ENCODE measurements at places on chromosomes 13 and 19.

DNA sequence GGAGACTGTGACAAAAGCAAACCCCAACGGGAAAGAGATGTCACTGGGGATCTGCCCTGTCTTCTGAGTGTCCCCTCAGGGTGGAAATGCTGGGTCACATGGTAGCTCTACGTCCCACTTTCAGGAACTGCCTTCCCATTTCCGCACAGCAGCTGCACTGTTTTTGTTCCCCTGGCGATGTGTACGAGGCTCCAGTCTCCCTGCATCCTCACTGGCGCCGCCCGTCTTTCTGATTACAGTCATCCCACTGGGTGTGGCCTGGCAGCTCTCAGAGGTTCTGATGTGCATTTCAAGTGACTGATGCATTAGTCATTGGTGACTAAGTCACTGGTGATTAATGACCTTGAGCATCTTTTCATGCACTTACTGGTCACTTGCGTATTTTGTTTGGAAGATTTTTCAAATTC lies 21.2 kb downstream of the PCID2 start:
- DNase-seq: no peak
- no peak overlapping the region for H3K4me3 ChIP-seq
- peaks cover 8% of the 10 kb centered on the region for H3K4me1 ChIP-seq
- H3K36me3 ChIP-seq: peaks cover 52% of the 10 kb centered on the region
- no peaks in the 10 kb centered on the region for H3K27me3 ChIP-seq

GRCh38 chr13:78323040-78323439 lies 280.3 kb downstream of the POU4F1 start:
- no peaks in the 10 kb centered on the region for H3K4me1 ChIP-seq
- H3K27ac ChIP-seq: no peak overlapping the region
- no peak overlapping the region for H3K4me3 ChIP-seq

GRCh38 chr19:44903602-44904425 lies 1.8 kb upstream of the APOE start:
- peak overlapping the region; percentile 37 for H3K27ac ChIP-seq
- DNase-seq: peak; percentile 52
- peaks cover 10% of the 10 kb centered on the region for H3K4me1 ChIP-seq
- no peak overlapping the region for H3K4me3 ChIP-seq
- peaks cover 27% of the 10 kb centered on the region for H3K36me3 ChIP-seq
- peaks cover 32% of the 10 kb centered on the region for H3K27me3 ChIP-seq

DNA sequence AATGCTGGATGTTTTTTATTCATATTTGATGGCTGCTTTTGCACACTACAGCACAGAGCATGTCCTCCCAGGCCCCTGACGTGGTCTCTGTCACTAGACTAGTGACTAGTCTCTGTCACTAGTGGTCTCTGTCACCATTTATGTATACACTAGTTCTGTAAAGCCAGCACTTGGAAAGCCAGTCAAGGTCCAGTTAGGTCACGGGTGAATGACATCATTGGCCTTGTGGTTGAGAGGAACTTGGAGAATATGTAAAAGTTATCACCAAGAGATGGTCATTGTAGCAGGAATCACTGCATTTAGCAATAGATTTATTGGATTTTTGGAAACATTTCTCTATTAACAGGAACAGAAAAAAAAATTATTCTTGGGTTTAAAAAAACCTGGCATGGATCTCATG lies 72.9 kb downstream of the SHISA2 start:
- H3K36me3 ChIP-seq: no peaks in the 10 kb centered on the region
- H3K4me3 ChIP-seq: no peak overlapping the region
- H3K27me3 ChIP-seq: peaks cover 36% of the 10 kb centered on the region
- peaks cover 3% of the 10 kb centered on the region for H3K4me1 ChIP-seq

DNA sequence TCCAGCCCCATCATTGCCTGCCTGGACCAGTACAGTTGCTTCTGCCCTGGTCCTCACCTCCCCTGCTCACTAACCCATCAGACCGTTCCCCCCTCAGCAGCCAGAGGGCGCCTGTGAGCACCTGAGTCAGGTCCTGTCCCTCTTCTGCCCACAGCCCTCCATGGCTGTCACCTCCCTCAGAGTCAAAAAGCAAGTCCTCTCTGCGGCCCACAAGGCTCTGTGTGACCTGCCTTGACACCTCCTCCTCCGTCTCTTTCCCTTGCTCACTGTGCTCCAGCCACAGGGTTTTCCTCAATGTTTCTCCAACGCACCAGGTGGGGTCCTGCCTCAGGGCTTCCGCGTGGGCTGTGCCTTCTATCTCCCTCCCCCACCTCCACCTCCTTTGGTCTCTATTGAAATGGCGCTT lies 29.4 kb upstream of the PTPRS start:
- peak; percentile 30 for DNase-seq
- no peak overlapping the region for H3K27ac ChIP-seq
- peaks cover 6% of the 10 kb centered on the region for H3K27me3 ChIP-seq
- no peaks in the 10 kb centered on the region for H3K36me3 ChIP-seq
- no peaks in the 10 kb centered on the region for H3K4me1 ChIP-seq
- no peak overlapping the region for H3K4me3 ChIP-seq

DNA sequence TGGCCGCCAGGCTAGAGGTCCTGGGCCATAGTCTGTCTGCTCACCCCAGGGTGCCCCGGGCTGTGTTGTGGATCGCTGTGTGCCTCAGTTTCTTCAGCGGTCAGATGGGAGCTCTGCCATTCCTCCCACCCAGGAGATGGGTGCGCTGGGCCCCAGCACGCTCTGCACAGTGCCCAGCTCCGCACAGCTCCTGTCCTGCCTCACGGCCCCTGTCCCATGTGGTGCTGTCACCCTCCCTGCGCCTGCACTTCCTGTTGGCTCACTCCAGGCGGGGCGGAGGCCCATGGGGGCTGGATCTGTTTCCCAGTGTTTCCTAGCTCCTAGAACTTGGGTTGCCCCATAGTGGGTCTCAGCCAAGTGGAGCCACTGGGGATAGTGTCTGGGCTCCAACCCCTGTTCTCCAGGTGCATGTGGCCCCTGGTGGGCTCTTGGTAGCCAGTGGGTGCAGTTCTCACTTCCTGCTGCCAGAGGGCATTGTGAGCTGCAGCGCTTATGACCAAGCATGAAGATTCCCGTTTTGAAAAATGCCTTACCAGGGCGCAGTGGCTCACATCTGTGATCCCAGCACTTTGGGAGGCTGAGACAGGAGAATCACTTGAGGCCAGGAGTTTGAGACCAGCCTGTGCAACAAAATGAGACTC lies 69.8 kb downstream of the KDM4B start:
- H3K36me3 ChIP-seq: peaks cover 47% of the 10 kb centered on the region
- no peak for DNase-seq
- H3K27ac ChIP-seq: no peak overlapping the region
- H3K4me3 ChIP-seq: no peak overlapping the region
- H3K27me3 ChIP-seq: no peaks in the 10 kb centered on the region

DNA sequence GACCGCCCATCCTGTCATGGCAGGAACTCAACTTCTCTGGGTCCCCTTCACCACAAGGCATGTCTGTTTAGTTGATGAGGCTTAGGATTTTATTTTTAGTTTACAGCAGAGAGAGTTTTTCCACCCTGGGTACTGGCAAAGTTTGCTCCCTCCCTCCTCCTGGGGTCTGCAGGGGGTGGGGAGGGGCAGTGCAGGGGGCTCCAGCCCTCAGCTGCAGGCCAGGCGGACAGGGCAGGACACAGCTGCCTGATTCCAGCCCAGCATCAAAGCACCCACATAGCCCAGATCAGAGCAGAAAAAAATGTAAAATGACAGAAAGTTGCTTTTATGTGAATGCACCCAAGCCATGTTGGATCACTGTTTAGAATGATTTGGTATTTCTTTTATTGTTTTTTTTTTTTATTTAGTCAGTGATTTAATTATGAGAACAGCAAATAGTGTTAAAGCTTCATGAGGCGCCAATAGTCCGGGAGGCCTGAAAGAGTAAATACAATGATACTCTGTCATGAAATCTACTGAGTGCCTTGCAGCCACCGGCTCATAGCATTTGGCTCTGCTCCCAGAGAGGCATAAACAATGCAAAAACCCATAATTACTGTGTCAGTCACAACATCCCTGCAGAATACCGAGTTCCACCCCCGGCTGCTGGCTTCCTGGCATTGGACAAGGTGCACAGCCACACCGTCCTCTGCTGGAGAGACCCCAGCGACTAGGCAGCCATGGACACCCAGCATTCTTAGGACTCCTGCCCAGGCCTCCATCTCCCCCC lies 923.5 kb downstream of the UQCRFS1 start:
- no peak overlapping the region for H3K4me3 ChIP-seq
- H3K27ac ChIP-seq: no peak overlapping the region
- no peak for DNase-seq
- no peaks in the 10 kb centered on the region for H3K4me1 ChIP-seq
- no peaks in the 10 kb centered on the region for H3K27me3 ChIP-seq
- H3K36me3 ChIP-seq: no peaks in the 10 kb centered on the region

GRCh38 chr19:46493236-46494145 lies 2.2 kb downstream of the PNMA8B start:
- peak overlapping the region; percentile 76 for H3K27ac ChIP-seq
- peak overlapping the region; percentile 82 for H3K4me3 ChIP-seq
- H3K27me3 ChIP-seq: peaks cover 96% of the 10 kb centered on the region

GRCh38 chr19:43437712-43438111 lies 23.0 kb downstream of the TEX101 start:
- H3K4me3 ChIP-seq: no peak overlapping the region
- no peak overlapping the region for H3K27ac ChIP-seq
- DNase-seq: no peak
- H3K36me3 ChIP-seq: no peaks in the 10 kb centered on the region
- no peaks in the 10 kb centered on the region for H3K27me3 ChIP-seq
- peaks cover 12% of the 10 kb centered on the region for H3K4me1 ChIP-seq

- no peak overlapping the region for H3K4me3 ChIP-seq
- peaks cover 26% of the 10 kb centered on the region for H3K36me3 ChIP-seq
- no peak overlapping the region for H3K27ac ChIP-seq
- DNase-seq: no peak
Observed at GRCh38 chr13:100433475-100433874, 155.1 kb downstream of the GGACT start.

Measured in stimulated activated naive B cell treated with anti-CD40 and anti-IgM and Interleukin-4, amounts not matched to agents 10 μg/mL and 1 μg/mL and 100 μg/mL, for 72 hours (primary cell).